Epithelial cell of esophagus (primary cell): ENCODE measurements at places on chromosomes 16 and 17.

DNA sequence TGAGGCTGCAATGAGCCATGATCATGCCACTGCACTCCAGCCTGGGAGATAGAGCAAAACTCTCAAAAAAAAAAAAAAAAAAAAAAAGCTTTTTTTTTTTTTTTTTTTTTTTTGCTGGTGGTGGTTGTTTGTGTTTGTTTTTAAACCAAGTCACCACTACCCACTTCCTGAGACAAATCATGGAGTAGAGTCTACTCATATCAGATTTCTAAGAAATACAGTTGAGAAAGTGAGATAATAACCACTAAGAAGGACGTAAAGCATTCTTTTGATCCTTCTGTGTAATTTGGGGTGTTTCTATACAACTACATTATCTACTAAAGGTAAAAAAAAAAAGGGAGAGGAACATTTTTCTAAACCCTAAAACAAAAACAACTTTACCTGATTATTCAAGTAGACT, 38.0 kb downstream of the AXIN2 start:
- DNase-seq, result no peak

- DNase-seq, result no peak
Observed at GRCh38 chr16:27703121-27703520, 153.2 kb downstream of the KATNIP start.

GRCh38 chr17:36717088-36717487, 115.7 kb downstream of the MRM1 start:
- no peak for DNase-seq

- peak; percentile 39 for DNase-seq
Observed at GRCh38 chr16:20300312-20301097, 26.8 kb downstream of the GP2 start.

GRCh38 chr16:54930005-54930868, at the start of gene IRX5:
Gene IRX5, plus strand, starts transcription at chr16:54930865. Its CDS starts 334 bp downstream, at chr16:54931199.
- peak; percentile 99 for DNase-seq

- DNase-seq, result no peak
Observed at GRCh38 chr16:82360024-82360783, 190.2 kb upstream of the MPHOSPH6 start.

DNA sequence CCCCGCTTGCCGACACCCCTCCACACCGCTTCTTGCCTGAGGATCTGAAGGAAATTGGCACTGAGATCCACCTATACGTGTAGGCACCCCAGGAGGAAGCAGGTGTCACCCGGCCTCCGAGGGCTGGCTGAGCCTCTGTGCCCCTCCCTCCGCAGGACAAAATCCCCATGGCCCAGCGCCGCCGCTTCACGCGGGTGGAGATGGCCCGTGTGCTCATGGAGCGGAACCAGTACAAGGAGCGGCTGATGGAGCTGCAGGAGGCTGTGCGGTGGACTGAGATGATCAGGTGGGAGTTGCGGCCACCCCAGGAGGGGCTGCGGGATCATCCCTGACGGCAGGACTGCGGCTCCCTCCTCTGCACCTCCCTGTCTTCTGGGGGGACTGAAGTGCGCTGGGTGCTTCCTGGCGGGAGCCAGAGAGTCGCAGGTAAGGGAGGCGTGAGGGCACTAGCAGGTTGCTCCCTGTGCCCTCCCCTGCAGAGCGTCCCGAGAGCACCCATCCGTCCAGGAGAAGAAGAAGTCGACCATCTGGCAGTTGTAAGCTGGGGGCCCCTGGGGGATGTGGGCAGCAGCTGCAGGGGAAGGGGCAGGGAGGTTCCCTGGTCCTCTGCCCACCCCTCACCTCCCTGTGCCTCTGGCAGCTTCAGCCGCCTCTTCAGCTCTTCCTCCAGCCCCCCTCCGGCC, 9.0 kb downstream of the NME3 start:
- no peak for DNase-seq

DNA sequence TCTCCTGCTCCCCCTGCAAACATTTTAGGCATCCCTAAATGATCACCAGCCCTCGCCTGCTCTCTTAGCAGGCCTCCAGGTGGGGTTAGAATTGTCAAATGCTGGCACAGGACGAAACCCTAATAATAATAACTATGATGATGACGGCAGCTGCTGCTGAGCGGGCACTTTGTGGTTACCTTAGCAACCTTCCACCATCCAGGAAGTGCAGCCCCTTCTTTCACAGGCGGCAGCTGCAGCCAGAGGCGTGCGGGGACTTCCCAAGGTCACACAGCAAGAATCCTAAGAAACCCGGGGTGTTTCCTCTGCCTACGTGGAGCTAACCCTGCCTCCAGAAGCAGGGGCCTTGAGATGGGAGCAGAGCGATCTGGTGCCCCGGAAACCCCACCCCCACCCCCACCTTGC, 22.4 kb upstream of the EIF1 start:
- DNase-seq, result peak; percentile 48

DNA sequence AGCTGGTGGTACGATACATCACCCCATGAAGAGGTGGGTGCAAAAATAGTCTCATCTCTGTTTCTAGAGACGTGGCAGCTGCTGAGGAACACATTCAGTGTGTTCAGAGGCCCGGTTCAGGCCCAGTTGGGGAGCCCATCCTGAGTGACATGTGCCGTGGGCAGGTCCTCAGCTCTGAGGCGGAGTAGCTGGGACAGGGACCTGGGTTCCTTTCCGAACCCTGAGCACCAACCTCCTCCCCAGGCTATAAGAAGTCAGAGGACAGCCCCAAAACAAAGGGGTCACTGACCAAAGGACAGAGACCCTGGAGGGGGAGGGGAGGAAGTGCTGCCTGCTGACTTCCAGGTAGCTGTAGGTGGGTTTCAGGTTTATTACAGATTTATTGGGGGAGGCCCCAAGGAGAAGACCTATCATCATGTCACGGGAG, 5.1 kb downstream of the LDHD start:
- DNase-seq, result no peak

DNA sequence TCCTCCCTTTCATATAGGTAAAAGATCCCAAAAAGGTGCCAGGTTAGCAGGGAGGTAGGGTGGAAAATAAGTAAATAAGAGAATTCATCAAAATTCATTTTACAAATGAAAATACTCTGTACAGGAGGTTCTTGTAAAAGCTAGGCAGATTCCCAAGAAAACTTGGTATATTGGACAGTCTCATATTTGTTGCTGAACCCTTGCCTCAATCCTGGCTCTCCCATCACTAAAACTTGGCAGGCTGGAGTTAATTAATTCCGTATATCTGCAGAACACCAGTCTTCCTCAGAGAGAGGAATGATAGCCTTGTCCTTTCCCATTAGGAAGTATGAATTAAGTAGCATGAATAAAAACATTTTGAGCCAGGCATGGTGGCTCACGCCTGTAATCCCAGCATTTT, 66.2 kb upstream of the MTMR4 start:
- no peak for DNase-seq

DNA sequence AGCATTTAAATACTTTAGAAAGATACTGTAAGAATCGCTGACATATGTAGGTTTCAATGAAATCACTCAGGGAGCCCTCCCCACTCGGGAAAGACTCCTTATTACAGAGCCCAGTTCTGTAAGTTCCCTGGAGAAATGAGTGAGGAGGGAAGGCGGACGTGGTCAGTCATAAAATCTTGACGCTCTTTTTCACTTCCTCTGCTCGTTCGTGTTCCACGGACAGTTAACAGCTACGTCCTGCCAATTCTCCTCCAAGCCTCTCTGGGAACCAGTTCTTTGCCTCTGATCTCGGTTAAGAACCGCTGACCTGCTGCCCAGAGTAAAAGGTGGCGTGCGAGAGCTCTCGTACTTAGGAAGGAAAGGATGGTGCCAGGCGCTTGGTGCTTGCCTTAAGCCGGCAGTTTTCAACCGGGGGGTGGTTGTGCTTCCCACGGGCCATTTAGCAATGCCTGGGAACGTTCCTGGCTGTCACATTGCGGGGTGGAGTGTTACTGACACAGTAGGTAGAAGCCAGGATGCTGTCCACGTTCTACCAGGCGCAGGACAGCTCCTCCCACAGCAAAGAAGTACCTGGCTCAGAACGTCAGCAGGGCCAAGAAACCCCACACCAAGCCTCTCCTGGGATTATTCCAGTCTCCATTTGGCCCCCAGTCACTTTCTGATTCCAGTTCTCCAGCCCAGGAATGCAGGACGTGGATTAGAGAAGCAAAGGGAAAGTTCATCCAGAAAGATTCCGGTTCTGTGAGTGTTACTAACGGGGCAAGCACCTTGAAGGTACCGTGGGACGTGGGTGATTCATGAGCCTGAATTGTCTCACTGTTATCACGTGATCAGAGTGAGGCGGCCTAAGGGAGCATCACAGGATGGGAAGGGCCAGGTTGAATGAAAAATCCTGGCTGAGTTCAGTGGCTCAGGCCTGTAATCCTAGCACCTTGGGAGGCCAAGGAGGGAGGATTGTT, 87.7 kb downstream of the MRM3 start:
- peak; percentile 99 for DNase-seq

- DNase-seq, result no peak
Observed at GRCh38 chr17:82449131-82449882, 1.2 kb downstream of the CYBC1 start.

- DNase-seq, result peak; percentile 99
Observed at GRCh38 chr17:35784895-35785294, 10.5 kb downstream of the MMP28 start.

DNA sequence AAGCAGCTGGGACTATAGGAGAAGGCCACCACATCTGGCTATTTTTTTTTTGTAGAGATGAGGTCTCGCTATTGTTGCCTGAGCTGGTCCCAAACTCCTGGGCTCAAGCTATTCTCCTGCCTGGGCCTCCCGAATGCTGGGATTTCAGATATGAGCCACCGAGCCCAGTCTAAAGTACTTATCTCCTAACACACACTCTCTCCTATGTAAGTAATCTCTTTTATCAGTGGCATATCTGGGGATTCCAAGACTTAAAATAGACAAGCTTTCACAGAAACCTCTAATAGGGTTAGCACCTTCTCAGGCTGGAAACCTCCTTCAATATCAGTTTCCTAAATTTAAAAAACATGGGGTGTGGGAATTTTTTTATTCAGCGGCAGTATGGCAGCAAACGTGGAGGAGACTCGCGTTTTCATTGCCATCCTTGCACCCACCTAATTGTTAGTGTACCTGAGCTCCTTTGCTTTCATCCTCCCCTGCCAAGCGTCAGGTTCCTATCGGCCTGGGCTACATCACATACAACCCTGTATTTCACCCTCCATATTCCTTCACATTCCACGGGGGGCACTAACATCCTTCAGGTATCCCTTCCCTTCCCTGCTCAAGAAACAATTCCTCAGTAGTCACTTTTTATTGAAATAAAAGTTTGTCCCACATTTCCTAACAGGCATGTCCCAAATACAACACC, 1.1 kb downstream of the EZH1 start:
- peak; percentile 16 for DNase-seq

- DNase-seq, result no peak
Observed at GRCh38 chr16:80012586-80012985, 412.0 kb upstream of the MAF start.

GRCh38 chr17:29571486-29571882, 3.0 kb downstream of the TP53I13 start:
- DNase-seq, result no peak

GRCh38 chr17:81364278-81365147, 30.7 kb upstream of the BAHCC1 start:
- no peak for DNase-seq

GRCh38 chr17:70074236-70074830, 692 bp upstream of the KCNJ16 start:
- no peak for DNase-seq

- DNase-seq, result no peak
Observed at GRCh38 chr17:80633994-80634566, 89.4 kb downstream of the RPTOR start.

DNA sequence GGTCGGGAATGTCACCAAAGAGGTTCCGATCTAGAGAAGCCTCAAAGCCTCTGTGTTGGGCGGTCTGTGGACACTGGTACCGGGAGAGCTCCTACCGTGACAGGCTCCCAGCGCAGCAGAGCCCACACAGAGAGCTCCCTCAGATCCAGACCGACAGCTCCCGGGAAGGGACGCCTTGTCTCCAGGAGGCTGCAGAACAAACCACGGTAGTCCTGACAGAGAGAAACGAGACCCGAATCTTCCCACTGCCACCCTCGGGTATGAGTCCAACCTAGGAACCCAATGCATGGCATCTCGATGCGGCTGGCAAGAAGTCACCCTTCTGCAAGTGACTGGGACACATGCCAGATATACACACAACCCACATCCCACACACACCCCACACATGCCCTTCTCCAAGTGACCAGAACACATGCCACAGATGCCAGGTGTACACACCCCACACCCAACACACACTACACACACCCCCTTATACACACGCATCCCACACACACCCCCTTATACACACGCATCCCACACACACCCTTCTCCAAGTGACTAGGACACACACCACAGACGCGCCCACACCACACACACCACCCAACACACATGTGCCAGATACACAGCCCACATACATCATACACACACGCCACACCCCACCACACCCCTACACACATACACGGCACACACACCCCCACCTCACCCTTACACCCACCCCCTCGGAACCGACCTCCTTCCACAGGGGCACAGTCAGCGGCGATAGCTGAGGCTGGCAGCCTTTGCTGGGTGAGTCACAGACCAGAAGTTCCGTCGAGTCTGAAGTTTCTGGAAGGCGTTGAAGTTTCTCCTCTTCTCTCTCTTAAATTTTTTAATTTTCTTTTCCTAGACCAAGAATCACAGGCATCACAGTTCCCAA, 15.9 kb upstream of the CYTH1 start:
- DNase-seq, result no peak
